ENCODE measurements at places on chromosomes 7 and 10. TPM values are rescaled to one million over a fixed set of nuclear protein-coding genes. Genes with fewer than 3 reads are reported as not detected.

The ELAPOR2 gene
- 0.10 TPM for total RNA-seq

The ZNF518A gene
- total RNA-seq, result 2.8 TPM

The SORCS3 gene
- total RNA-seq, result not detected

The ATG9B gene
- not detected for total RNA-seq

The IFIT5 gene
- 57.4 TPM for total RNA-seq

Data from M059J (cell line).